Cardiac muscle cell (in vitro differentiated cells and primary cell): ENCODE measurements at places on chromosomes 11 and 22. TPM values are rescaled to one million over a fixed set of nuclear protein-coding genes. Genes with fewer than 3 reads are reported as not detected.

DNA sequence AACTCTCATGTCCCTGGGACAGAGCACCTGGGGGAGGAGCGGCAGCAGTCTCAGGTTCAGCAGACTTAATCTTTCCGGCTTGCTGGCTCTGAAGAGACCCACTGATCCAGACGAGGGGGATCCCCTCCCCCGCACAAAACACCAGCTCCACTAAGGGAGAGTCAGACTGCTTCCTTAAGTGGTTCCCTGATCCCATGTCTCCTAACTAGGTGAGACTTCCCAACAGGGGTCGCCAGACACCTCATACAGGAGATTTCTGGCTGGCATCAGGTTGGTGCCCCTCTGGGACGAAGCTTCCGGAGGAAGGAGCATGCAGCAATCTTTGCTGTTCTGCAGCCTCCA lies 157.2 kb upstream of the TMEM45B start:
- no peak overlapping the region for H3K27ac ChIP-seq
- no peaks in the 10 kb centered on the region for H3K4me1 ChIP-seq
- no peaks in the 10 kb centered on the region for H3K27me3 ChIP-seq
- no peaks in the 10 kb centered on the region for H3K36me3 ChIP-seq
- DNase-seq = no peak
- no peak overlapping the region for H3K4me3 ChIP-seq

GRCh38 chr11:130043575-130043974 lies 26.1 kb upstream of the APLP2 start:
- no peak overlapping the region for H3K4me3 ChIP-seq
- H3K27ac ChIP-seq = no peak overlapping the region

GRCh38 chr22:32617903-32618302 lies 143.3 kb downstream of the FBXO7 start:
- H3K36me3 ChIP-seq = no peaks in the 10 kb centered on the region
- H3K27ac ChIP-seq = no peak overlapping the region
- no peaks in the 10 kb centered on the region for H3K27me3 ChIP-seq
- peaks cover 22% of the 10 kb centered on the region for H3K4me1 ChIP-seq

- no peak overlapping the region for H3K27ac ChIP-seq
- no peaks in the 10 kb centered on the region for H3K27me3 ChIP-seq
- H3K36me3 ChIP-seq = no peaks in the 10 kb centered on the region
- peaks cover 5% of the 10 kb centered on the region for H3K4me1 ChIP-seq
Measured at GRCh38 chr11:100396266-100396665, 290.8 kb upstream of the ARHGAP42 start.

DNA sequence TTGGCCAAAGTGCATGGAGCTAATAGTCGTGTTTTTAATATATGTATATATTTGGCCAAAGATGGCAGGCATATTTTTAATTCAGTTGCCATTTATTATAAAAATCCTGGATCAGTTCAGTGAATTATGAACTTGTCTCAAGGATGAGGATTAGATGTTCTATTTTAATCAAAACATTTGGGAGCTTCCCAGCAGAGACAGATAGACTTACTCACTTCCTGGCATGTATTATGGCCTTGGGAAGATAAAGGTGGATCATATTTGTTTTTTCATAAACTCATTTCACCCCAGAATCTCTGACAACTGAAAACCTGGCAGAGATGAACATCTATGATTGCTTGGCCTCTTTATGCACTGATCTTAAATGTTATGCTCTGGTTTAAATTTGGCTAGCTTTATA lies 148.8 kb downstream of the NCAM1 start:
- peaks cover 9% of the 10 kb centered on the region for H3K4me1 ChIP-seq
- H3K36me3 ChIP-seq = no peaks in the 10 kb centered on the region
- no peak overlapping the region for H3K27ac ChIP-seq
- no peak for DNase-seq

DNA sequence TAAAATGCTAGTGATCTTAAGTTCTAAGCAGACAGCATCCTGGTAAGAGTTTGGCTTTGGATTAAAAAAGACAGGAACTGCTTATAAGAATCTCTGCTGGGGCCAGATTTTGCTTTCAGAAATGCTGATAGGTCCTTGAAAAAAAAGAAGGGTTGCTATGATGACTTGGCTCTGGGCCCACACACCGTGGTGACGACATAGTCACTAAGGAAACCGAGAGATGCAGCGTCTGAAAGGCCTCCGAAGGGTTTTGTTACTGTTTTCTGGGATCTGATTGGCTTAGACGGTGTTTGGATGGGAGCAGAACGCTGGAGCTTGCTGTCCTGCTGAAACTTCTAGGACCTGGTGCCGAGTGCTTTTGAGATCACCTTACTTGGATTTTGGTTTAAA lies 8.4 kb downstream of the FAM118A start:
- H3K36me3 ChIP-seq = peaks cover 4% of the 10 kb centered on the region
- DNase-seq = peak; percentile 97
- peaks cover 57% of the 10 kb centered on the region for H3K4me1 ChIP-seq

- no peaks in the 10 kb centered on the region for H3K27me3 ChIP-seq
- DNase-seq = no peak
- H3K27ac ChIP-seq = peak overlapping the region; percentile 2
- H3K4me1 ChIP-seq = no peaks in the 10 kb centered on the region
Measured at GRCh38 chr22:38494498-38494897, 11.6 kb downstream of the DDX17 start.

GRCh38 chr11:2302896-2303626 lies 1.2 kb downstream of the TSPAN32 start:
- H3K27ac ChIP-seq = peak overlapping the region; percentile 91
- H3K4me3 ChIP-seq = no peak overlapping the region
- no peaks in the 10 kb centered on the region for H3K27me3 ChIP-seq
- no peaks in the 10 kb centered on the region for H3K36me3 ChIP-seq
- no peak for DNase-seq
- peaks cover 64% of the 10 kb centered on the region for H3K4me1 ChIP-seq

- H3K4me1 ChIP-seq = peaks cover 6% of the 10 kb centered on the region
- H3K27ac ChIP-seq = no peak overlapping the region
- DNase-seq = peak; percentile 43
Measured at GRCh38 chr11:103529181-103529684, 420.0 kb downstream of the DYNC2H1 start.

Gene MIAT
- 0.21 and 0.66 TPM in 2 replicates for total RNA-seq

GRCh38 chr11:35968386-35969088 lies 24.7 kb downstream of the LDLRAD3 start:
- no peak overlapping the region for H3K27ac ChIP-seq
- H3K4me3 ChIP-seq = no peak overlapping the region

Gene UPK3A
- total RNA-seq = 0.21 TPM in 1 of 2 replicates, not detected in the other

DNA sequence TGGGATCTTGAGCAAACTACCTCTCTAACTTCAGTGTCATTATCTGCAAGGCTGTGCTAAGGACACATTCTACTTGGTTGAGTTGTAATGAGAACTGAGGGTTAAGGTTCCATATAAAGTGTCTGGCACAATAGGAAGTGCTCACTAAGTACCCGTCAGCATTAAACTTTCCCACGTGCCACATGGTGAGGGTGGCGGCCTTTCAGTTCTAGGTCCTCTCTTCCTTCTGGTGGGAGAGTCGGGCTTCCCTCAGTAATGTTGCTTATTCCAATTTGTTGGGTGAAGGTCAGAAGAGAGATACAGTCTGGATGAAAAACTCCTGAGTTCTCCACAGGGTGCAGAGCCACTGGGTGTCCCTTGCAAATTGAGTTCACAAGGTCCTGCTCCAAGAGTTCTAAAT lies 4.6 kb upstream of the CD6 start:
- no peak for DNase-seq
- no peak overlapping the region for H3K27ac ChIP-seq
- no peak overlapping the region for H3K4me3 ChIP-seq

- H3K27me3 ChIP-seq = peaks cover 3% of the 10 kb centered on the region
- no peaks in the 10 kb centered on the region for H3K4me1 ChIP-seq
Measured at GRCh38 chr11:125910226-125910849, 6.0 kb downstream of the DDX25 start.

DNA sequence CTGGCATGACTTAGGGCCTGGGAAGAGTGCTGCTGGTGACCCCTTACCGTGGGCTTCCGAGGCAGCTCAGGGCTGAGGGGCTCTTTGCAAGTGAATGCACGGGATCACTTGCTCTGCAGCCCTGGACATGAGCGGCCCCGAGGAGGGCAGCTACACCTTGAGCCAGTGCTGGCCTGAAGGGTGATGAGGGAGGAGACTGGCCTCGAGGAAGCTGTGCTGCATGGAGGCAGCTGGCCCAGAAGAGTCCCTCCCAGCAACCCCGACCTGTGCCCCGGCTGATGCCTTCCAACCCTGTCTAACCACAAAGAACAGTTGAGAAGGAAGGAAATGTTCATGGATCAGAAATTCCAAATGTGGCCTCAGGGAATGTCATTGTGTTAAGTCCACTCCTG lies 45.2 kb downstream of the TBX1 start:
- DNase-seq = no peak
- H3K27me3 ChIP-seq = no peaks in the 10 kb centered on the region
- H3K4me1 ChIP-seq = no peaks in the 10 kb centered on the region
- no peak overlapping the region for H3K27ac ChIP-seq

GRCh38 chr11:94924612-94925011 lies 48.7 kb downstream of the CWC15 start:
- no peaks in the 10 kb centered on the region for H3K36me3 ChIP-seq
- H3K27ac ChIP-seq = no peak overlapping the region
- no peak overlapping the region for H3K4me3 ChIP-seq
- peaks cover 6% of the 10 kb centered on the region for H3K27me3 ChIP-seq
- DNase-seq = no peak
- peaks cover 8% of the 10 kb centered on the region for H3K4me1 ChIP-seq

DNA sequence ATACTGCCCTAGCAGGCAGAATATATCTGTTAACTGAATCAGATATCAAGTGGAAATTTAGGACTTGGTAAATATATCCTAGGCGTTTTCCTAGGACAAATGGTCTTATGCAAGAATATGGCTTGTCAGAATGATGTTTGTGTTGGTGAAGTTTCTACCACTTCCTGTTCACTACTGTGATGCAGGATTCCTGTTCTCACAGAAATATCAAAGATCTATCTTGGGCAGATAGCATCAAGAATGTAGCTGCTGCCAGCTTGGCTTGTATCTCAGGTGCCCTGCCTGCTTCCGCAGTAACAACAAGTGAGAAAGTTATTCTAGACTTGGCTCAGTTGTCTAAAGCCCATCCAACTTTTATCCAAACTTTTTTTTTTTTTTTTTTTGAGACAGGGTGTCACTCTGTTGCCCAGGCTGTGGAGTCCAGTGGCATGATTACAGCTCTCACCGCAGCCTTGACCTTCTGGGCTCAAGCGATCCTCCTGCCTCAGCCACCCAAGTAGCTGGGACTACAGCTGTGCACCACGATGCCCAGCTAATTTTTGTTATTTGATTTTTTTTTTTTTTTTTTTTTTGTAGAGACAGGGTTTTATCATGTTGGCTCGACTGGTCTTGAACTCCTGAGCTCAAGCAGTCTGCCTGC lies 61.3 kb downstream of the PPME1 start:
- peaks cover 38% of the 10 kb centered on the region for H3K36me3 ChIP-seq
- no peaks in the 10 kb centered on the region for H3K27me3 ChIP-seq
- no peak overlapping the region for H3K27ac ChIP-seq
- peaks cover 20% of the 10 kb centered on the region for H3K4me1 ChIP-seq
- no peak for DNase-seq

Gene SAA4
- total RNA-seq = not detected in 2 replicates

DNA sequence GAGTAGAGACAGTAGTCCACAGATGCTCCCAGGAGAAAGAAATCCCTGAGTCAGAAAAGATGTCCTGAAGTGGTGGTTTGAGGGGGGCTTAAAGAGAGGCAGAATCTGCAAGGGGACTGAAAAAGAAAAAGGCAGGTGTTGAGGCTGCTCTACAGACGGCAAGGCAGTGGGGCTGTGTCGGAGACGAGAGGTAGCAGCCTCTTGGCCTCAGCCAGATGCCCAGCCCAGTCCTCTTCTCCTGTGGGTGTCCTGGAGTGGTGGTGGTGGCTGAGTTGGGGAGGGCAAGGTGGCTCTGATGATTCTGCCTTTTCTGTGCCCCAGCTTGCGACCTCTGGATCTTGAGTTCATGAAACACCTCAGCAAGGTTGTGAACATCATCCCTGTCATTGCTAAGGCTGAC lies 9.3 kb upstream of the WBP2NL start:
- no peaks in the 10 kb centered on the region for H3K36me3 ChIP-seq
- H3K4me3 ChIP-seq = no peak overlapping the region

- H3K27ac ChIP-seq = no peak overlapping the region
- peaks cover 21% of the 10 kb centered on the region for H3K4me1 ChIP-seq
- H3K36me3 ChIP-seq = peaks cover 12% of the 10 kb centered on the region
- DNase-seq = no peak
- no peak overlapping the region for H3K4me3 ChIP-seq
Measured at GRCh38 chr11:117295438-117296137, 4.4 kb downstream of the BACE1-AS start.

Gene JAML
- total RNA-seq = not detected in 2 replicates

DNA sequence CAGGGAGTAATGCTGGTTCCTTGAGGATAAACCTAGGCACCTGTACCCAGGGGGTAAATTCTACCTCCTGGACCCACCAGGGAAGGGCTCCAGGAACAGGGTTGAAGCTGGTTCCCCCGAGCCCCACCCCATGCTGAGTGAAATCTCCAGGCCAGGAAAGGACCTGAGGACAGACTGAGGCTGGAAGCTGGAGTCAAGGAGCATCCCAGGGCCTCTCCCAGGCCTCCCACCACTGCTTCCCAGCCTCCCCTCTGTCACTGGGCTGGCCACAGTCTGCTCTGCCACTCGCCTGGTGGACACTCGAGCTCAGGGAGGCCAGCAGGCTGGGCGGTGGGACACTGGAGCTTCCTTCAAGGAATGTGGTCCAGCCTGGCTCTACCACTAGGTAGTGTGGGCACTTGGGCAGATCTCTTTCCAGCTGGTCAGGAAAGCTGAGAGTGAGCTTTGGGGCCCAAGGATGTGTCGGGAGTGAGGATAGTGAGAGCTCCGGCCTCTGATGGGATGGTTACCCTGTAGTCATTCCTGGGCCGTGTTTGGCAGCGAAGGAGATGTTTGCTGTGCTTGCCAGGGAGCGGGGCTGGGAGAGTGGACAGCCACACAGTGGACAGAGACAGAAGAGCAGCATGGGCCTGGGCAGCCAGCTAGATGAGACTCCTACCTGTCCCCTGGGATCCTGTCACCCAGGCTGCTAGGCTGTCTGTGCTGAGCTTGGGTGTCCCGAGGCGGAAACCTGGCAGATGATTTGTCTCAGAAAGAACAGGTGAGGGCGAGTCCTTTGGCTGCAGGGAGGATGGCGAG lies 3.4 kb downstream of the OVOL1 start:
- H3K27ac ChIP-seq = no peak overlapping the region
- no peak for DNase-seq
- no peak overlapping the region for H3K4me3 ChIP-seq
- H3K36me3 ChIP-seq = no peaks in the 10 kb centered on the region
- H3K27me3 ChIP-seq = peaks cover 41% of the 10 kb centered on the region

Gene ARHGAP32
- 8.3 and 13.0 TPM in 2 replicates for total RNA-seq

DNA sequence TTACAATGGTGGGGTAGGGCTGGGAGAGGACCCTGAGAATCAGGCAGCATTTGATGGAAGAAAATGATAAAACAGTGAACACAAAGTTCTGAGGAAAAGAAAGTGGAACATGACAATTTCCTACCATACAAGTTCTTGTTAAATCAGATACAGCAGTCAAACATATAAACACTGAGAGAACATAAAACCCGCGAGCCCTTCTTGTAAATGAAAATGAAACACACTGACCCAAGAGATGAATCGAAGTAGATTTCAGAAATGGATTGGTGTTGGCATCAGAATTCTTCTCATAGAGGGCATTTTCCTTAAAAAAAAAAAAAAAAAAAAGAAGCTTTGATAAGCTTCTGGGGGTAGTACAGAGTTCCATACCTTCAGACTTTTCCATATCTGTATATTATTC lies 134.7 kb upstream of the TMEM45B start:
- no peak overlapping the region for H3K4me3 ChIP-seq
- no peaks in the 10 kb centered on the region for H3K4me1 ChIP-seq
- DNase-seq = no peak
- no peaks in the 10 kb centered on the region for H3K27me3 ChIP-seq
- H3K27ac ChIP-seq = no peak overlapping the region
